ENCODE measurements at places on chromosomes 5 and 9.

DNA sequence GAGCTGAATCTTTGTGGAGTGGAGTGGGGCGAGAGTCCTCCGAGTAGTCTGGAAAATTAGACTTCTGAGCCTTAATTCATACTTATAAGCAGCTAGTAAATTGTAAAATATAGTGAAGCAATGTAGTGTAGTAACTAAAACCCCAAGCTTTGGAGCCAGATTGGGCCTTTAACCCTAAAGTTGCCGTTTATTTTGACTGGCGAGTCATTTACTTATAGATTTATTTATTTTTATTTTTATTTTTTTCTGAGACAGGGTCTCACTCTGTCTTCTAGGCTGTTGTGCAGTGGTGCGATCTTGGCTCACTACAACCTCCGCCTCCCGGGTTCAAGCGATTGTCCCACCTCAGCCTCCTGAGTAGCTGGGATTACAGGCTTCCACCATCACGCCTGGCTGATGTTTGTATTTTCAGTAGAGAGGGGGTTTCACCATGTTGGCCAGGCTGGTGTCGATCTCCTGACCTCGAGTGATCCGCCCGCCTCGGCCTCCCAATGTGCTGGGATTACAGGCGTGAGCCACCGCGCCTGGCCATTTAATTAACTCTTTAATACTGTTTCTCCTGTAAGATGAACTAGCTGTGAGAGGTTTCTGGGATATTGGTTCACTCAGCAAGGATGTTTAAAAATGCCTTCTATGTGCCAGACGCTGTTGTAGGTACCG lies 687 bp upstream of the RPS23 start:
- no peak for DNase-seq

- peak; percentile 10 for DNase-seq
Measured at GRCh38 chr9:136013524-136014034, 52.4 kb upstream of the UBAC1 start.

DNA sequence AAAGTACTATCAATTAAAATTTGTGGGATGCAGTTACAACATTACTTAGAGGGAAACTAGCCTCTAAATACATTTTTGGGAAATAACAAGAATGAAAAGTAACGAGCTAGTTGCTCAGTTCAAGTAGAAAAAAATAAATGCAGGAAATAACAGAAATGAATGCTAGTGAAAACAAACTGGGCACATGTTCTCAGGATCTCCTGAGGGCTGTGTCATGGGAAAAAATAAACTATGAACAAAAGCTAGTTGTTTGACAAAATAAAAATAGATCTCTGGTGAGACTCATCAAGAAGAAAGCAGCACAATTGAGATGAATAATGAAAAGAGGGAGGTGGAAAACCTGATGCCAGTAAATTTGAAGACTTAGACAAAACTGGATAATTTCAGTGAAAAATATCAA lies 16.3 kb downstream of the IDNK start:
- DNase-seq, result no peak

- no peak for DNase-seq
Measured at GRCh38 chr5:17425385-17426070, 72.5 kb upstream of the TAF11L2 start.

DNA sequence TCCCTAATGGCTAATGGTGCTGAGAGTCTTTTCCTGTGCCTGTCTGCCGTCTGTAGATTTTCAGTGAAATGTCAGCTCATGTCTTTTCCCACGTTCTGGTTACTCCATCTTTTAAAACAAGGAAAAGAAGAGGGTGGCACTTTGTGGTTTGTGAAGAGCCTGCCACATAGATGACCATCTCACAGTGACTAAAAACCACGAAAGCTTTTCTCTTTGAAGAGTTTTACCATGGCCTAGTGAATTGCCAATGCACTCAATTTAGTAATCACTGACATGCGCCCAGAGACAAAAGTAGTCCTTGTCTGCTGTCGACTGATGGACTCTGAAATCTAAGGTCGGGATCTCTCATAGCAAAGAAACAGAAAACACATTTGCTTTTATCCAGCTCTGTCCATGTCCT lies 50.4 kb downstream of the SPATA31C2 start:
- DNase-seq, result no peak

Measured in glutamatergic neuron (in vitro differentiated cells).